ENCODE measurements at places on chromosomes 3 and 15. TPM values are rescaled to one million over a fixed set of nuclear protein-coding genes. Genes with fewer than 3 reads are reported as not detected.
A peak's percentile ranks its signal among the peaks of the same experiment; 100 is the strongest.

- DNase-seq, result no peak
Measured at GRCh38 chr3:88041005-88041404, 17.8 kb downstream of the CGGBP1 start.

DNA sequence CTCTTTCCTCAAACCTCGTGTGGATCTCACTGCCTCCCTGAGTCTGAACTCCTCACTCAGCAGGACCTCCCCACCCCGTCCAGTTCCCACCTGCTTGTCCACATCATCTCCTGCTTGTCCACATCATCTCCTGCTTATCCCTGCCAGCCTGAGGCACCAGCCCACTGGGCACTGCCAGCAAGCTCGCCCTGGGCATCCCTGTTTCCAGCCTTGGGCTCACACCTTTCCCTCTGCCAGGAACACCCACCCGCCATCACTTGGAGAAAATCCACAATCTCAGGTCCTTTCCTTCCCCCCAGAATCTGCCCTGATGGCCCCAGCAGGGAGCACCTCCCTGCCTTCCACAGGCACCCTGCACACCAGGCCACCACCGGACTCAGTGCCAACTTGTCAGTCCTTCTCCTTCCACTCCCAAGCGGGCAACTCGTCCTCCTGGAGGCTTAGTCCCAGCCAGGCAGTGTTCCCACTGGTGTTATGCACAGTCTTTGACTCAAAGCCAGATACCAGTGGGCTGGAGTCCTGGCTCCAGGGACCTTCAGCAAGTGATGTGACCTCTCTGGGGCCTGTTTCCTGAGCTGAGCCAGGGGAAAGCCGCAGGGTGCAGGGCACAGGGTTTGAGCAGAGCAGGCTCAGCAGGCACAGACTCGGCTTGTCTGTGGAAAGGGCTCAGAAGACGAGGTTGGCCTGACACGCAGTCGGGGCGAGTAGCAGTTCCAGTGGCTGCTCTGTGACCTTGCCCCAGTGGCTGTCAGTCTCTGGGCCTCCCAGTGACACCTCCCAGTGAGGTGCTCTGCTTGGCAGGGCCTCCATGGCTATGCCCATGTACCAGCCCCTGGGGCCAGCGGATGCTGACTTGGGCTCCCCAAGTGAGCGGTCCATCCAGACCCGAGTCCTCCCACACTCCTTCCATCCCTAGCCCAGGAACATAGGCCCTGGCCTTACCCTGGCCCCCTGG lies 9.5 kb upstream of the MESP2 start:
- no peak for DNase-seq

The CFAP161 gene
- 0.66 TPM for total RNA-seq

- no peak for DNase-seq
Measured at GRCh38 chr3:41320953-41321641, 121.8 kb downstream of the CTNNB1 start.

The TYRO3 gene
- 6.9 TPM for total RNA-seq

The GOLGA8H gene
- 1.6 TPM for total RNA-seq

DNA sequence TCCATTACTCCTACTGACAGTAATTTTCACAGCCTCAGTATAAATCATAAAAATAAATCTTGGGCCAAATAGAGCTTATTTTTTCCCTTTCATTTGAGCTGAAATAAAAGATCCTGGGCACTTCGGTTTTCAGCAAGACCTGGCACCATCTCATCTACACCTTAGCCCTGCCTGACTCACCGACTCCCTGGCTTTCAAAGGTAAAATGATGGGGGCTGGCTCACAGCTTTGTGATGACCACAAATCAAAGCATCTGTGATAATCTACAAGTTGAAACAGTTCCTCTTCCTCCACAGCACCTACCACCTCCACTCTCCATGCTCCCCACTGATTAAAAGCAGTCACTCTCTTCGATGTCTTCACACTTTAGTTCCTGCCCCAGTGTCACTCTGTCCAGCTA lies 27.6 kb downstream of the DET1 start:
- DNase-seq, result no peak

GRCh38 chr3:99012051-99012450 lies 110.6 kb upstream of the DCBLD2 start:
- DNase-seq, result no peak

DNA sequence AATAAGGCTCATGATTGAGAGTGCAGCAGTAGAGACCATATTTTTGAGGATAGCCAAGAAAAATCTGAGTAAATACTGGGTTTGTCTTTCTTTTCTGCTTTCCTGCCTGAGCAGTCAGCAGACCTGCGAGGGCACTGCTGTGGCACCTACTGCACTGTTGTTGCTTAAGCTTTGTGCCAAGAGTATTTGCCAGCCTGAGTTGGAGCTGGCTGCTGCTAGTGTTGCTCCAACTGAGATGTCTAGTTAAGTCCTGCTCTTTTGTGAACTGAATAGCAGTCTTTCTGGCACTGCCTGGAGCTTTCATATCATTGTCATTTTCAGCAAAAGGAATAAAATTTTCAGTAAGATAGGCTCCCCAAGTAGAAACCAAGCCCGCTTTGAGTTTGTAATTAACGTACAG lies 214.5 kb upstream of the P2RY1 start:
- DNase-seq, result peak; percentile 22

The ADGRG7 gene
- total RNA-seq, result not detected

DNA sequence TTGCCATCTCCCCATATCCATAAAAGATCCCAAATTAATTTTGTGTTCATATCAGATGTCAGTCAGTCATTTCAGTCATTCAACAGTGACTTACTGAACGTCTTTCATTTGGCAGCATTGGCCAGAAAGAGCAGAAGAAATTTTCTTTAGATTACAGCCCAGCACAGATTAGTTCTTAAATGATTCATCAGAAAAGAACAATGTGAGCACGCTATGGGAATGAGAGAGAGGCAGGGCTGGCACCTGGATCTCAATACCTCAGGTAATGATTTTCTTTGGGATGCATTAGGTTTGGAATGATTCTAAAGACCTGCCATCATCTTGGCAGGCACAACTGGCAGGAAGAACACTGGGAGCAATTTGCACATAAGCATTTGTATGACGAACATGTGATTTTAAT lies 41.6 kb downstream of the FBN1 start:
- no peak for DNase-seq

DNA sequence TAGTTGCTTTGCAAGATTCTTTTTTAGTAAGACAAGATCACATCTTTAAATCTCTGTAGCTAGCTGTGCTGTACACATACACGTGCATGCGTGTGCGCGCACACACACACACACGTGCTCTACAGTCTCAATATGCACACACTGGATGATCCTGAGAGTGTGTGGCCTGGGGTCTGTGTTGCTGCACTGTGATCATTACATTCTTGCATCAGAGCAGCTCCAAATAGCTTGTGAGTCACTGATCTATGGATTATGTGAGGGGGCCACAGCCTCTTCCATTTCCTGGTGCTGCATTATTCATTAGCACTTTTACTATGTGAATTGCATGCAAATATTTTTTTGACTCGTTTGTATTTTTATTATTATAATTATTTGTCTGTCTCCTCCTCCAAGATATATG lies 34.6 kb downstream of the MCTP2 start:
- no peak for DNase-seq
